NCI-H187 (cell line): ENCODE measurements at places on chromosomes 4 and X.

GRCh38 chr4:17912011-17912410 lies 101.2 kb downstream of the NCAPG start:
- no peak for DNase-seq

DNA sequence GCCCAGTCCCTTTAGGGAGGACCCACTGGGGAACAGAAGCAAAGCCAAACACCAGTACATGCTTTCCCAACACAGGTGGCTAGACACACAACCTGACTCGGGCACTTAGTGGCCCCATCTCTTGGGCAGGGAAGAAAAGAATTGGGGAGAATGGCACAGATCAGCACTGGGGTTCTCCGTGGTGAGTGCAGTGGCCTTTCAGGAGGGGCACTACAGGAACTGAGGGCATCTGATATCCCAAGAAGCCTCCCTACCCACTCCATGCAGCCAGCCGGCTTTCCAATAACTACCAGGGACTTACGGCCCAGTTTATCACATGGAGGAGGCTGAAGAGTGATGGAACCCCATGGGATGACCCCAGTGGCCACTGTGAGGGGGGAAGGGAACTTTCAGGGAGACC lies 23.0 kb downstream of the RGN start:
- DNase-seq: no peak

- DNase-seq: no peak
Measured at GRCh38 chr4:2248044-2248780, 6.3 kb upstream of the HAUS3 start.

DNA sequence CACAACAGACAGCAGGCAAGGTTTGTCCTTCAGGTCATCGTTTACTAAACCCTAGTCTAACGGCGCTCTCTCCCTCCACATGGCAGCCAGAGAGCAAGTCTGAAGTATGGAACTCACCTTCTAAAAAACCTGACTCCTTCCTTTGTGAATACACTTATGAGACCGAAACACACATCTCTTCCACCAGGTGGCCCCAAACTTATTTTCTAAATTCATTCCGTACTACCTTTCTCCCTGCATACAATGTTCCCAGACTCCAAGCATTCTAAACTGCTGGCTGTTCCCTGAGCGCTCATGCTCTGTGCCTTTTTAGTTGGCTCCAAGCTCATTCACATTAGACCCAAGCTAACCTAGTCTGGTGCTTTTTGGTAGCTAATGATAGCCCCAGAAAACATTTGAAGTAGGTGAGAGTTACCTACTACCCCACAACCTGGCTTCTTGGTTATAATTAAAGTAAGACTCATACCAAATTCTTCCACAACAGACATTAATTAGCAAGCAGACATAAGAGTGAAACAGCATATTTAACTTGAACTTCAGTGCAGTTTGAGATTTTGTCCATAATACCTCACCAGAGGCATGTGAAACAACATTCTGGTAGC lies 67.6 kb upstream of the DCLK2 start:
- peak; percentile 5 for DNase-seq

DNA sequence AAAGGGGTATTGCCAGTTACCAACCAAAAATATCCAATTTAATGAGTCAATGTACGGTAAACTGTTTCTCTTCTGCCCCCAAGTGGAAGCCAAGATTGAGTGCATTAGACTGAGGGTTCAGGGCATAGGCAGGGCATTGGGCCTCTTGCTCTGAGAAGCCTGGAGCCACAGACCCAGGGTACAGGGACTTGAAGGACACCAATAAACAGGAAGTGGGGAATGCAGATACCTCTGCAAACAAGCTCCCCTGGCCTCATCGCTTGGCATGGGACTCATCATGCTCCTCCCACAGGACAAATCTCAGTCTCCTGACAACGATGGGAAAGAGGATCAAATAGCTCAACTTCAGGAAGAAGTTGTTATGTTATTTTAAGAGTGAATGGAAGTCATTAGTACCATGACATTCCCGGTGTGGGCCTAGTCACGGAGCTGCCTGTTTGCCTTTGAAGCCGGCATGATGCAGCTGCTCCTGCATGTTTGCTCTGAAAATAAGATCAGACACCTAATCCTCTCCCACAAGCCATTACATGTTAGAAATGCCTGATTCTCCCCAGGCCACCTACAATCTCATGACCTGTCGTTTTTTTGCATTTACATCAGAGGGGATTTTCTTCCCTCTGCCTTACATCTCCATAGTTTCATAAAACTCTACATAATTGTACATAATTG lies 224.2 kb downstream of the RCHY1 start:
- DNase-seq: peak; percentile 9

- no peak for DNase-seq
Measured at GRCh38 chr4:141759796-141760425, 123.5 kb downstream of the IL15 start.

DNA sequence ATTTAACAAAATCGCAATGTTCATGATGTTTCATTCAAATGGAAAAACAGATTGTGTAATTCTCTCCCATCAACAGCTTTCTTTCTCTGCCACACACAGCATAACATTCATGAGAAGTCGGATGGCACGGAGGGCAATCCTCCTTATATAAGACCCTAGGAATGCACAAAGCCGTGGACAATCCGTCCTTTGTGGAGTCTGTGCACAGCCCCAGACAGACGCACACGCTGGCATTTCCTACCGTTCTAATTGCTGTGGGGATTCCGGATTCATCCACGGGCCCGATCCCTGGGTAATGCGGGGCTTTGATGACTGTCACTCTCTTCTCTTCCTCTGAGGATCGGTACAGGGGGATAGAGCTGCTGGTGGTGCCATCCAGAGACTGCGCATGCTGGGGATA lies 121.9 kb upstream of the PDLIM3 start:
- DNase-seq: no peak

DNA sequence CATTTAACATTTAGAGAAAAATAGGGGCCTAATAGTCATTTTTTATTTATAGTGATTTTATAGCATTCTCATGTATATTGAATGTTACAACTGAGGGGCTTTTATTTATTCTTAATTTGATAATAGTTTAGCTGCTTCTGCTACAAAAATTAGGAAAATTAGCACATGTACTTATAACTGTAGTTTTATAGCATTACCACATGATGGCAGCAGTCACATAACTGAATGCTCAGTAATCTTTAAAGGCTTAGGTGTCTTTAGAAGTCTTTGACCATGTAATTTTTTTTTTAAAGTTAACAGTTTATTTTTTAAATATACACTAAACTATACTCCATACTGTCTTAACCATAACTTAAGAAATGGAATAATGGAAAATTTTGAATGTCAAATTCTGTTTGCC lies 136.6 kb downstream of the STAG2 start:
- peak; percentile 1 for DNase-seq

- no peak for DNase-seq
Measured at GRCh38 chr4:67871867-67872266, 11.9 kb downstream of the TMPRSS11D start.

- DNase-seq: no peak
Measured at GRCh38 chrX:41317477-41318208, 16.3 kb upstream of the DDX3X start.

DNA sequence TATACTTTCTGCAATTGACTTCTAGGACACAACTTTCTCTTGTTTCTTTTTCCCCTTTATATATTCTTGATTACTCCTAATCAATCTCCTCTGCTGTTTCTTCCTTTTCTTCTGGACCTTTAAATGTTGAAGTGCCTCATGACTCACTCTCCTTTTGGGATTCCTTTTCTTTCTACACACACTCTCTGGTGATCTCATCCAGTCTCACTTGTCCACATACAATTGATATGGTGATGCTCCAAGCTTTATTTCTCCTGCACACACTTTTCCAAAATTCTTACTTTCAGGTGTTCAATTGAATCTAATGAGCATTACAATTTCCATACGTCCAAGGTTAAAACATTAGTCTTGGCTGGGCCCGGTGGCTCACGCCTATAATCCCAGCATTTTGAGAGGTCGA lies 794.8 kb upstream of the EPHA5 start:
- no peak for DNase-seq

- no peak for DNase-seq
Measured at GRCh38 chr4:56979421-56980072, 851 bp downstream of the POLR2B start.
